ENCODE measurements at places on chromosomes 1 and 21.

DNA sequence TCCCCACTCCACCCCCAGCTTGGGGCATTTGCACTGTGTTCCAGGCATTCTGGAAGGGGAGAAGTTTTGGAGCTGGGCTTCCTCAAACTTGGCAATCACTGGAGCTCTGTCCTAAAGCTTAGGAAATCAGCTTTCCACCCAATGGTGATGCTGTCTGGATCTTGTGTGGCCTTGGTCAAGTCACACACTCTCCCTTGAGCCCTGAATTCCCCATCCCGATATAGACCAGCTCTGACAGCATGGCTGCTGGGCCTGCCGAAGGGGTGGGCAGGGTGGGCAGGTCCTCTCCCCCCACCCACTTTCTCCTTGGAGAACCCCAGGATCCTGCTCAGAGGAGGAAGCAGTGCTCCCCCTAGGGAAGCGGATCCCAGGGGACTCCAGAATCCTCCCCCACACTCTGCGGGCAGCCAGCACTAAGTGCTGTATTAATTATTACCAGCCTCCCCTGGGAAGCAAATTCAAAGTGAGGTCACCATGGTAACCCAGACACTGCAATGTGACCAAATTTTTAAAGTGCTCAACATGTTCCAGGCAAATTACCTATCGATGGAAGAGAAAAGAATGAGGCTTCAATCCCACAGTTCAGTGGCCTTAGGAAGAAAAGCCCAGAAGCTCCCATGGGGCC lies 21.3 kb upstream of the LDLRAP1 start:
- DNase-seq: no peak

DNA sequence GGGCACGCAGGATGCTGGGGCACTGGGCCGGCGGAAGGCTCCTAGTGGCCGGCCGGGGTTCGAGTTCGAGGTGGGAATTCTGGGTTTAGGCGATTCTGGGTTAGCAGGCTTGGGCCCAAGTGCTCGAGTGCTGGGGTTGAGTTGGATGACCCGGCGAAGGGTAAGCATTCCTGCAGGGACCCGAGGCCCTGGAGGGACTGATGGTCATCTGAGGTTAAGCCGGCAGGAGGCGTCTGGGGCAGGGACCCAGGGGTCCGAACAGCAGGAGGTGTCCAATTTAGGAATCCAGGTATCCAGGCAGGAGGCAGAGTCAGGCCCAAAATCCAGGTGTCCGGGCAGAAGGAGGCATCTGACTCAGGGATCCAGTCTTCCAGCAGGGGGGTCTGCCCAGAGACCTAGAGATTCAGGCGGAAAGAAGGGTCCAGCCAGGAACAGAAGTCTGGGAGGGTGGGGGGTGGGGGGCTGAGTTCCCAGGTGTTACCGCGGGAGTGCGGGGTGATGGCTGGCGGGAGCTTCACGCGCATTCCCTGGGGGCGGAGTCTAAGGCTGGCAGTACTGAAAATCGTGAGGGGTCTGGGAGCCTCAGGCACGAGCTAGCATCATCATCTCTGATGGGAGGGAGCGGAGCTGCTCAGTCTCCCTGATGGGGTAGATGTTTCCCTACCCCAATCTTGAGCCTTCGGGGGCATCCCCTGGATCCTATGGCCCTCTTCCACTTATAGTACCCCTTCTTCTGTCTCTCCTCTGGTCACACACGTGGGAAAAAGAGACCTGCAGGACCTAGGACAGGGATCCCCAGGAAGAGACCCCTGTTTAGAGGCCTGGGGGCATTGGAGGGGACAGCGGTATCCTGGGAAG lies 585 bp downstream of the GPR3 start:
- no peak for DNase-seq

DNA sequence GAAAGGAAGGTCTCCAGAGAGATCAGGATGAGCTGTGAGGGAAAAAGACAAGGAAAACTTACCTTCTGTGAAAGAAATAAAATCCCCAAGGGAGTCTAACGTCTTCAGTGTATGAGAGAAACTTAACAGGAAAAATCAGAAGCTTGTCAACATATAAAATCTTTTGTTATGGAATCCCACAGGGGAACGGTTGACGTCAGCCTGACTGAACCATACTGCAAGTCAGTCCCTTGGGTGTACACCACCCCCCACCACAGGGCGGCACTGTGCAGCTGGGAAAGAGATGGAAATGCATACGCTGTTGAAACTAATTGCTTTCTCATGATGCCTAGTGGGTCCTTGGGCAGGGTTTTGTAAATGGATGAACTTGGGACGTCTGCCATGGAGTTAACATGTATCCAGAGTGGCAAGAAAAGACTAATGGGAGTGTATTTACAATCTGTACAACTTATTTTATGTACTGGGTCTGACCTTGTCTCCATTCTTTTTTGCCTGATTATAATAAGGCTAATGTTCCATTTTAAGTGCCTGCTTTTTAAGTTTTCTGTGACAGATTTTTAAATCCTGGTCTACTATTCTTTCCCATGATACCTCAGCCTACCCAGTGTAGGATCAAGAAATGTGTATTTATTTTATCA lies 22.7 kb downstream of the UTP25 start:
- DNase-seq: peak; percentile 65

DNA sequence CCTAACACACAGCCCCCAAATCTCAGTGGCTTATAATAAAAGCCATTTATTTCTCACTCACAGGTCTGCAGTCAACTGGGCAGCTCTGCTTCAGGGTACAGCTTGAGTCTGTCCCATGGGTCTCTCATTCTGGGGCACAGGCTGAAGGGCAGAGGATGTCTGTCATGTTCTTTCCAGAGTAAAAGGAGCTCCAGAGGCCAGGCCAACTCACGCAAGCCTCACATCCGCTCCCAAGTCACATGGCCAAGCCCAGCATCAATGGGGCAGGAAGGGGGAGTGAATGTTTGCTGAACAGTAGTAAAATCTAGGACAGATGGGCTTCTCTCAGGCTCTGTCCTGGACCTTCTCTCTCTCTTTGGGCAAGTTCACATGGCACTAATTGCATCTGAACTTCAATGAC lies 7.1 kb upstream of the SSBP3 start:
- peak; percentile 74 for DNase-seq

DNA sequence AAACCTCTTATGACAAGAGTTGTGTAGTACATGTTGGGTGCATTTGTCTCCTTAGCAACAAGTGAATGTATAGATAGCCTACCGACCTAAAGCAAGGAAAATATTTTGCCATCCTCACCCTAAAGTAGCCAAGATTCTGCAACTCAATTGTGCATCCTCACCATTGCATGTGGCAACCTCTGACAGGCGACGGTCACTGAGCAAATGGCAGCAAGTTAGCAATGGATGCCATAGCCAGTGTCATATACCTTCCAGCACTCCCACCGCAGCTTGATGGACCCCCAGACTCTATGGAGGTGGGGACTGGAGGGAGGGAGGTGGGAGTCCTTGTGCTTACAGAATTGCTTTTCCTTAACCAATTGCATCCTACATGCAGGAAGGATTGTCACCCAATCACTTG lies 17.0 kb downstream of the PROX1 start:
- DNase-seq: no peak

- no peak for DNase-seq
These were observed 99.9 kb downstream of the NUF2 start for GRCh38 chr1:163421701-163422100.

DNA sequence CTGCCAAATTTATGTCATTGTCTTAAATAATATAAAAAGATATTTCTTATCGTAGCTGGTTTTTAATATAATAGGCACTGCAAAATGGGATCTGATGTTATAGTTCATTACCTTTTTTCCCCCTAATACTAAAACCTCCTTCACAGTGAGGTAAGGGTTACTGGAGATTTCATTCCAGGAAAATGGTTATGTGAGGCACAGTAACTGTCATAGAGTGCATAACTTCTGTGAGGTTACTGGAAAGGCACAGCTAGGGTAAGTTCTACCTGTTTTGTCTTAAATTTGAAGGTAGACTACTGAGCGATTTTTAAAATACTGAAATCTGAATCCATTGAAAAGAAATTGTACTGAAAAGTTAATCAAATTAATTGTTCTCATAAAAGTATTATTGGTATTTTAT lies 13.0 kb downstream of the ADGRL2 start:
- no peak for DNase-seq

DNA sequence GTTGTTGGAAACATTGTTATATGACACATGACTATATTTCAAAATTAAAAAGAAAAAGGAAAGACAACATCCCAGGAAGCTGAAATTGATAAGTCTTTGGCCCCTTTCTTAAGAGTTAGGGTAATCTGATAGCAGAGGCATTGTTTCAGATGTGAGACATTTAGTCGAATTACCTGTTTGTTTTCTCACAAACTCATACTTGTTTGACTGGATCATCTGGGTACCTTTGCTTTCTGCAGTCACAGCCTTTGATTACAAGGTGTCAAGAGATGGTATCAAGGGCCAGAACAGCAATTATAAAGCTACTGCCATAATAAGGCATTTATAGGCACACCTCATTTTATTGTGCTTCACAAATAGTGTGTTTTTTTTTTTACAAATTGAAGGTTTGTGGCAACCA lies 136.3 kb downstream of the DUSP10 start:
- DNase-seq: no peak

DNA sequence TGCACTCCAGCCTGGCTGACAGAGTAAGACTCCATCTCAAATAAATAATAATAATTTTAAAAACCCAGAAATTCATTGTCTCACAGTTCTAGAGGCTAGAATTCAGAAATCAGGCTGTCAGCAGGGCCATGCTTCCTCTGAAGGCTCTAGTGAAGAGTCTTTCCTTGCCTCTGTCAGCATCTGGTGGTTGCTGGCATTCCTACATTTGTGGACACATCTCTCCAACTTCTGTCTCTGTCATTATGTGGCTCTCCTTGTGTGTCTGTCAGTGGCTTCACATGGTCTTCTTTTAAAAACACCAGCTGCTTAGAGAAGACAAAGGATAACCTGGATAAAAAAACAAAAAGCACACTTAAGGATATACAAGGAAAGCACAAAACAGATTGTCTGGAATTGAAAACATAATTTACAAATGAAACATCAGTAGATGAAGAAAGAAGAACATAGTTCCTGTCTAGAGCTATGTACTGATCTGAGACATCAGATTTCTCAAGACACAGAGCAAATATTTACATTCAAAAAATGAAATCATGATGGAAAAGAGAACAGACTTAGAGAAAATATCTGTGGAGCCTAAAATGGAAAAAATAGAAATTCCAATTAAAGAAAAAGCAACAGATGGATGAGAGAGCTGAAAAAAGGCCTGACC lies 32.7 kb upstream of the ASB17 start:
- no peak for DNase-seq

- DNase-seq: no peak
These were observed 34.8 kb downstream of the HSPG2 start for GRCh38 chr1:21902026-21903012.

DNA sequence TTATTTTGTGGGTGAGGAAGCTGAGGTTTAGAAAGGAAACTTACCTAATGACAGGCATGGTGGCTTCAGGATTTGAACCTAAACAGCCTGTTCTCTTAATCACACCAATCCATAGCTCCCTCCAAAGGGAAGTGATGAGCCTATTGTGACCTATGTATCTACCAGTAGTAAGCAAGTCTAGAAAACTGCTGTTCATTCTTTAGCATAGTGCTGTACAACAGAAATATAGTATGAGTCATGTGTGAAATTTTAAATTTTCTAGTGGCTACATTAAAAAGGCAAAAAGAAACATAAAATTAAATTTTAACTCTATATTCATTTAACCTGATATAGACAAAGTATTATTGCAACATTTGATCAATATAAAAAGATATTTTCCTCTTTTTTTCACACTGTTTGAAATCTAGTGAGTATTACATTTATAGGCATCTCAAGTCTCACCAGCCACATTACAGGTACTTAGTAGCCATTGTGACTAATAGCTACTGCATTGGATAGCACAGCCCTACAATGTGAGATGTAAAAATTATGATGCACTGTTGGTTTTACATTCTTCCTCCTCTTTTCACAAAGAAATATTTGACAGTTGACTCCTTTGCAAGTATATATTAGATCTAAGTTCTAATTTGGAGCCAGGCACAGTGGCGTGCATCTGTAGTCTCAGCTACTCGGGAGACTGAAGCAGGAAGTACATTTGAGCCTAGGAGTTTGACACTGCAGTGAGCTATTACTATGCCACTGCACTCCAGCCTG lies 16.6 kb downstream of the IPO9 start:
- no peak for DNase-seq

DNA sequence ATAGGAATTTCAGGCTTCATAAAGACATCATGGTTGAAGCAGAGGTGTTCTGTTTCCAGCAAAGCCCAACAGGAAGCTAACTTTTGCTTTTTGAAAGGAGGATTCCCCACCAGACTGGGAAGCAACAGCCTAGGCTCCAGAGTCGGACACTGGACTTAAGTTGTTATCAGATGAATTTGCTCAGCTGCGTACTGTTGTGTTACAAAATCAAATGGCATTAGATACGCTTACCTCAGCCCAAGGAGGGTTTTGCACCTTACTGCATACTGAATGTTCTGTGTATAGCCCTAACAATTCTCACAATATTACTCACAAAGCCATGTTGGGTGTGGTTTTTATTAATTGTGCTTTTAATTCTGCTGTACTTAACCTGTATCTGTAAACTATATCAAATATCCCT lies 547 bp upstream of the CHIA start:
- no peak for DNase-seq

- peak; percentile 56 for DNase-seq
These were observed 51.8 kb upstream of the H6PD start for GRCh38 chr1:9182784-9183257.

GRCh38 chr1:115429241-115429640 lies 91.2 kb upstream of the NGF start:
- peak; percentile 36 for DNase-seq

Data from AG20443 (cell line).